ENCODE measurements at places on chromosomes 3 and 15.
A peak's percentile ranks its signal among the peaks of the same experiment; 100 is the strongest.

DNA sequence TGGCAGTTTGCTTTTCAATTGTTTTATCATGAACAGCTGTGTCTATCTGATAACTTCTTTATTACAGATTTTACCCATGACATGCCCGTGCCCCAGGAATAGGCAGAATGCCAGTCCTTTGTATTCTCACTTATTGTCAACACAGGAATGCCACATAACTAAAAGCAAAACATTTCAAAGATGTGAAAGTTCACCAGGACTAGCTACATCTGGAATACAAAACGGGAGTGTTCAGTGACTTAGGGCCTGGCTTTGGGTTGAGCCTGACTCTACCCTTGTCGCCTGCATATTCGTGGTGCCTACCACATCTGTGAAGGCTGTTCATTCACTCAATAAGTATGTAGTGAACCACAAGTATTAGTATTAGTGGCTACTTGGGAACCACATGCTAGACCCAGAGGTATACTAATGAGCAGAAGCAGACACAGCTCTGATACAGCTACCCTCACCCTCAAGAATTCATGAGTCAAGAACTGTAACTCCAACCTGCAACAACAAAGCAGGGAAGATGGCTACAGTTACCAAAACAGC, 2.9 kb downstream of the TNFSF10 start:
- DNase-seq, result no peak

DNA sequence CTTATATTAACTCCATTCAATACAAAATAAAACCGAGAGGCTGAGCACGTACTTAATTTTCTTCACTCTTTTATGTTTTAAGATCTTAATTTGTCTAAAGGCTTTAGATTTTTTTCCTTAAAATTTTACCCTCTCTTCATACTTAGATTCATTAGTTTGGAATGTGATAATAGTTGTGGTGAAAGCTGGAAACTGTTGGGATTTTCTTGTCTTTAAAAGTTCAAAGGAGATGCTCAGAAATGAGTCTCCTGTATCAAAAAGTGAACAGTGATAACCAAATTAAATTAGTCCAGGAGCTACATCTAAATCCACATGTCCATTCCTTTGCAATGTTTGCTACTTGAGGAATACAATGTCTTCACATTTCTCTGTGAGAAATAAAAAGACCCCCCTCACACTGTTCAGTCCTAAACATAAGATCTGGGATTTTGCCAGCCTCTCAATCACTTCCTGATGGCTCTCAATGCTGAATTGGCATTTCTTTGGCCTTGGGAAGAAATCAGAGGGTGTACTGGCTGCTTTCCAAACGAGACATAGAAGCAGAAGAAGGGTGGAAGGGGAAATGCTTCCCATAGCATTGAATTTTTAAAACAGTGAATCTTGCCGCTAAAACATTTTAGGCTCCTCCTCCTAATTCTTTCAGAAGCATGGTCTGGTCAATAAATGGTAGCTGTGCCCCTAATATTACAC, 245.0 kb downstream of the SHOX2 start:
- DNase-seq, result no peak

DNA sequence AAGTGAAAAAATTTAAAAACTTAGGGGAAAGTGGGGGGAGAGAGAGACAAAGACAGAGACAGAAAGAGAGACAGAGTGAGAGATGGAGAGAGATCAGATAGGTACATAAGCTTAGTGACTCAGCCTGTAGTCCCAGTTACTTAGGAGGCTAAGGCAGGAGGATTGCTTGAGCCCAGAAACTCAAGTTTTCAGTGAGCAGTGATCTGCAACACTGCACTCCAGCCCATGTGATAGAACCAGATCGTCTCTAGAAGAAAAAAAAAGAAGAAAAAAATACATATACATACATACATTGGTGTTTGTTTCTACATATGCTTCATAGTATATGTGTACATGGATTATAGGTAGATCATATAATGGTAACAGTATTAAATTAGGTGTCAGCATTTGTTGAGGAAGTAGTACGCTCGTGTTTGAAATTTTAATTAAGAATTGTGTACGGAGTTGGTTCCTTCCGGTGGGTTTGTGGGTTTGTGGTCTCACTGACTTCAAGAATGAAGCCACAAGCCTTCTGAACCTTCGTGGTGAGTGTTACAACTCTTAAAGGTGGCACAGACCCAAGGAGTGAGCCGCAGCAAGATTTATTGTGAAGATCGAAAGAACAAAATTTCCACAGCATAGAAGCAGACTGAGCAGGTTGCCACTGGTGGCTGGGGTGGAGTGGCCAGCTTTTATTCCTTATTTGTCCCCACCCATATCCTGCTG, 38.3 kb upstream of the SNRPN start:
- no peak for DNase-seq

- peak; percentile 43 for DNase-seq
These were observed 104.9 kb upstream of the ASB14 start for GRCh38 chr3:57397175-57398026.

DNA sequence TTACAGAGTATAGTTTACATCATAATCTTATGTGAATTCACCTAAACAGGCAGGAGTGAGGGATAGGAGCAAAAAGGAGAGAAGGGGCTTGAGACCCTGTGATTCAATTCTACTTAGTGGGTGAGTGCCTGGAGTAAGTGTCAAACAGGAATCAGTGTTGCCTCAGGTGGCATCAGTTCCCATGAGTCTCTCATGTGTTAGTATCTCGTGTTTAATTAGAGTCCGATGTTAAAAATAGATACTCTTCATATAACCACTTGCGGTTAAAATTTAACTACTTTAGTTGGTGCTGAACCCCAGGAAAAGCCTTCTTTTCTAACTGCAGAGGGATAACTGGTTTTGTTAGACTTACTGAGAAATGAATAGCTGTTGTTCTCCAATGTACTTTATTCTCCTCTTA, 251.5 kb downstream of the SUCLG2 start:
- DNase-seq, result no peak

DNA sequence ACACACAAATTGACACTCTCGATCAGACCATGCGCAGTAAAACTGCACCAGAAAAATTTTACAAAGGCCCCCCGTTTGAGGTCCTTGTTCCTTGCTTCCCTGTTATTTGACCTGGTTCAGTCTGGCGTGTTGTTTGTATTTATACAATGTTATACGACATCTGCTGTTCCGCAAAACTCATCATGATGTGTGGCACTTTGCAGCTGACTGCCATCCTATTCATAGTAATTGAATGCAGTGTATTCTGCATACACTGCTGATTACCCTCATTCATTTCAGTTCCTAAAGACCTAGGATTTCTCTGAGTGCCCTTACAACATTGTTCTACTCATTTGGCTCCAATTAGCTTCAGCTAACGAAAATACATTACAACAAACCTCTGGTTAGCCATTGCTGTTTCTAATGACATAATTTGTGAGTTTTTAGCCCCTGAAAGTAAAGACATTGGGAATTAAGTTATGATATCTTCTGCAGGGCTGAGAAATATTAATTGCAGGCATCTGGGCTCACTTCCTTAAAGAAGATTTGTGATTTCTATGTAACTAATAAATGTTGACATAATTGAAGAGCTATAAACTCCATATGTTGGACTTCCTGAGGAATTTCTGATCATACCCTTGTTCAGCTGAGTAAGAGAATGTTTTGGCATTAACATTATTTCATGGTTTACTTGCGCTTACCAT, 75.7 kb downstream of the C3orf38 start:
- no peak for DNase-seq

DNA sequence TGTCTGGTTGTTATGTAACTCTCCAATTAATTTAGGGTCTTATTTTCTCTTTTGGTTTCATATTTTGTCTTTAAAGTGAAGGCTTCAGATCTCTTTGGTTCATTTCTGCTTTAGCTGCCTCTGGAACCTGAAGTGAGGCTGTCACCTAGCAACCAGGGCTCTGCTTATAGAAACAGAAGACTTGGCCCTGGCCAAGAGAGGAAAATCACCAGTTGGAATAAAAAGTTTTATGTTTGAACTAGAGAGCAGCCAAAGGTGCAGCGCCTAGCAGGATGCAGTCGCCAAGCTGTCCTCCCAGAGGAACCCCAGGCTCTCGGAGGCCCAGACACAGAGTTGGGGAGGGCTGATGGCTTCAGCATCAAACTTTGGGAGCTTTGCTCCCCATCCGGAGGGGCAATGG, 41.1 kb downstream of the LYZL4 start:
- no peak for DNase-seq

DNA sequence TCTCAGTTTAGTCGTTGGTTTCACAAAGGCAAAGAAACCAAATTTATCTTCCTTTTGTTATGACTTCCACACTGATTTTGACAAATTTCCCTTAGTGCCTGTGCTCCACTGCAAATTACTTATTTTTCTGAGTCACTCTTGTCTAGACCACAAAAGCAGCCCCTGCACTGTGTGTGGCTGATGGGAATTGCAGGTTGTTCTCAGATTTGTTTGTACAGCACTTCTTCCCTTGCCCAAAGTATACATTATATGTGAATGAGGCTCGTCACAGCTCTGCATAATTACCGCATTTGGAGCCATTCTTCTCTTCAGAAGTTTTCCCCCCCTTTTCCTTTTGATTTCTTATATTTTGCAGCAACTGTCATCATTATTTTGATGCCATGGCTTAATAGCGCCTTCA, 354.2 kb upstream of the IL12A start:
- no peak for DNase-seq

DNA sequence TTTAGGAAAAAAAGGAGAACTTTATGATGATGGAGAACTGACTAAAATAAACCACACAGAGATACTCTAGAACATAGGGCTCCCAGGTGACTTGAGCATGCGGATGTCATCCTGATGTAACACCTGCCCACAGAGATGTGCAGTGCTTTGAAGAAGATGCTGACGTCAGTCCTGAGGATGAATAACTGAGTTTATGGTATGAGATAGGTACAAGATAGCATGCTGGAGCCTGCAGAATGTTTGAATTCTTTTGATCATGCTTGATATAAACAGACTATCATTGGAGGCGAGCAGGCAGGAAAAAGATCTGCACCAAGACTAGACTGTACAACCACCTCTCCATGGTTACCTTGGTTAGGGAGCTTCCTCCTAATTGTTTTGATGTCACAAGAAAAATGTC, 12.4 kb downstream of the CCR4 start:
- DNase-seq, result no peak

GRCh38 chr3:35776346-35776745, 137.0 kb downstream of the ARPP21 start:
- no peak for DNase-seq

GRCh38 chr15:100757661-100758060, 122.0 kb upstream of the ALDH1A3 start:
- DNase-seq, result no peak

GRCh38 chr15:40133544-40133943, 24.9 kb upstream of the BMF start:
- no peak for DNase-seq

DNA sequence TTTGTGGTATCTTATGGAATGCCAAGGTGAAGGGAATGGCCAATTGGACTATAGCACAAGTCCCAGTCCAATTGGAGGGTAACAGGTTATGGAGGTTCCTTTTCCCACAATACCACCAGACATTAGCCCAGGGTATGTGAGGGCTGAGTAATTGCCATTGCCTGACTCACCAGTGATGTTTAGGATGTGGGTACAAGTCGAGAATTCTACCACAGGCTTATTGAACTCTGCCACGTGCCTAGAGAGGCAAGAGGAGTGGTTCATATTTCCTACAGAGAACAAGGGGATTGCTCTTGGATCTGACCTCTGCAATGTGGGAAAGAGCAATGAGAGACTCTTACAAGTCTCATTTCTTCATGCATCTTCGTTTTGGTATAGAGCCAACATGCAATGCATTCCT, 85.0 kb upstream of the XCR1 start:
- DNase-seq, result no peak

DNA sequence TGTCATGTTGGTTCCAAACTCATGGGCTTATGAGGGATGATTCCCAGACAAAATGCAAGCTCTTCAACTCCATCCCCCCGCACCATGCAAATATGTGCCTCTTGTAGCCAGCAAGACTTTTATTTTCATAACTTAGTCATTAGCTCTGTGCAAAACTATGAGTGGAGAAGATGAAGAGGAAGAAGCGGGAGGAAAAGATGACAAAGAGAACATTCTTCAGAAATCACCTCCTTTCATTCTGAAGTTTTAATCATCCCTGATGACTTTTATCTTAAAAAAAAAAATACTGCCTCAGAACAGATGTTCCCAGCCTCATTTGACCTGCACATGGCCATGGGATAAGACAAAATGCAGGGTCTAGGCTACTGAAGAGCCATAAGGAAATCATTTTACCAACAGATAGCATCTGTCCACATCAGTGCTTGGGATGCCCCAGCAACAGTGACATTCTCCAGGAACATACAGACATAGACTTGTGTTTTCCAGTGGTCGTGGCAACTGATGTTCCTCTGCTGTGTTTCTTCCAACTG, 145.5 kb downstream of the WNT5A start:
- DNase-seq, result no peak

DNA sequence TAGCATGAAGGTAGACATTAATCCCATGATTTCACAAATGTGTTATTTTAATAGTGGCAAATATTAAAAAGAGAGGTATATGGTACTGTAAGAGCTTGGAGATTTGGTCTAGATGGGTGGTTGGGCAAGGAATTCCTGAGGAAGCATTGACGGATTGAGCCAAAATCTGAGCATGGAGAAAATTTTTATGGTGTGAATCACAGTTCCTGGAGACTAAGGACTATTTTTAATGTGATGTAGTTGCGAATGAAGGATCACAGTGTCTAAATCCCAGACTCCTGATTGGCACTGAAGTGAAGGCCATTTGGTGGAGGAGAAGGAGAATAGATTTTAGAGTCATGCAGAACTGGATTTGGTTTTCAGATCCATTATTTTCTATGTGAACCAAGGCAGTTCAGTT, 188.7 kb upstream of the FEZF2 start:
- DNase-seq, result no peak

GRCh38 chr3:38349684-38350359, 3.2 kb downstream of the XYLB start:
- DNase-seq, result no peak
